ENCODE measurements at places on chromosomes 4 and X.

DNA sequence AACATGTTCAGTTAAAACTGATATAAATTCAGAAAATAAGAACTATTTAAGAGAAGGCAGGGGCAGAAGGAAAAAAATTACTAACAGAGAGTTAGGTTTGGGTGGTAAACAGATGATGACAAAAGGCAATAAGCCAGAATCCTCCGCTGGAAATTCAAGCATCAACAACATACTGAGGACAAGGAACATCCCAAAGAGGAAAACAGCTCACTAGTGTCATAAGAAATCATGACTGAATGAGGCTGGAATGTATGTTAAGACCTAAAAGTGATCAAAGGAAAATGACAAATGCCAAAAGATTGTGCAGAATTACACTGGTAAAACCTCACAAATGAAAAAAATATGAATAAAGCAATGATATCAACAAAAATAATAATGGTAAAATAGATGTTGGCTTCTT lies 88.4 kb downstream of the WDFY3 start:
- DNase-seq: no peak

DNA sequence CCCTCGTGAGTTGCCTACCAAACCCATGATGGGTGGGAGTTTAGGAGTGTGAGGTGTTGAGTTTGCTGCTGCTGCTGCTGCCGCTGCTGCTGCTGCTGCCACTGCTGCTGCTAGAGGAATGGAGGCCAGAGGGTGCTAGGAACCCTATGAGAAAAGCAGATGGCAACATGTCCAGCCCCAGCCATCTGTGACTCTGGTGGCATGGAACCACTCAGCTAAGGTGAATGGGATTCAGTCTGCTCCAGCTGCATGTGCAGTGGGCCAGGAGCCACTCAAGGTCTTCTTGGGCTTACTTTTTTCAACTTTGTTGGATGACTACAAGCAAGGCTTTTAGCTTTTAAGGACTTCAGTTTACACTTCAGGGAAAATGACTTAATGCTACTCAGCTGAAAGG lies 103.8 kb downstream of the RTL5 start:
- no peak for DNase-seq

DNA sequence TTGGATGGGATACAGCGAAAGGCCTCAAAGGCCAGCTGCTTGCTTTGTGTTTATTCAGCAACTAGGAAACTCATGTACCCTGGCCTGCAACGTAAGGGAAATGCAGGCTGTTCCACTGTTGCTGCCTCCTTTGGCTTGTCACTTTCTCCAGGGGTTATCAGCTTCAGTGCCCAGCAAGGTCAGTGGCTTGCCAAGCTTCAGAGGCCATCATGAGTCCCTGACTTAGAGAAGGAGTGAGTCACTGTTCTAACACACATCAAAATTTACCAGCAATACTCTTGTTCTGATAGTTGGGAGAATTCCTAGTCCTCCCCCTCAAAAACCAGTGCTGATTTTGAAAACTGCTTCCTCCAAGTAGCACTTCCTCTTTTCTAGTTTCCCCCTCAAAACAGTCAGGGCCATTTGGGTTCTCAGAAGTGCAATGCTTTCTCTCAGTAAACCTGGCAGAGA lies 250.8 kb downstream of the ARHGAP24 start:
- no peak for DNase-seq

- no peak for DNase-seq
Observed at GRCh38 chr4:83248486-83248885, 36.1 kb downstream of the COQ2 start.

- DNase-seq: no peak
Observed at GRCh38 chr4:23993373-23993772, 103.5 kb upstream of the PPARGC1A start.

DNA sequence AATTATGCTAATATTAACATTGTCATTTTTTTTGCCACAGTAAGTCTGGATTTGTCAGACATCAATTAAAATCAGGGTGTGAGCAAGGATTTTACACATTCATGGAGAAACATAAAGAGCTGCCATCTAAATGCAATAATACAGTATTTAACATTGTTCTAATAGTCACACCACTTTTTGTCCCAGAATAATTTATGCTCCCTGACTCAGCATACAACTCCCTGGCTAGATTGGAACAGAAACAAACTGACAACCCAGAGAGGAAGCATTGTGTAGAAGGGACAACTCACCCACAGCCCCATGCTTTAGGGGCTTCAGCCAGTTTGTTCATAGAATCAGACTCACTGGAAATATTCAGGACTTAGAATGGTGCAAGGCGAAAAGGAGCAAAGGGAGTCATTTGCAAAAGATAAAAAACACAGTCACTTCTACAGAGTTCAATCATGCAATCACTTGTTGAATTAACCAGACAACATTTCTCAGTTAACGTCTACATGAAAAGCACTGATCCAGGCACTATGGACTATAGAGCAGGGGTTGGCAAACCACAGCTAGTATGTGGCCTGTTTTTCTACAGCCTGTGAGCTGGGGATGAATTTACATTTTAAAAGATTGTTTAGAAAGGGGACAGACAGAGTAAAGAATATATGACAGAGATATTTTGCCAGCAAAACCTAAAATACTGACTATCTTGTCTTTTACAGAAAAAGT lies 26.4 kb upstream of the SEC24B start:
- DNase-seq: no peak

- no peak for DNase-seq
Observed at GRCh38 chrX:1487401-1487800, 34.7 kb upstream of the ASMTL start.

DNA sequence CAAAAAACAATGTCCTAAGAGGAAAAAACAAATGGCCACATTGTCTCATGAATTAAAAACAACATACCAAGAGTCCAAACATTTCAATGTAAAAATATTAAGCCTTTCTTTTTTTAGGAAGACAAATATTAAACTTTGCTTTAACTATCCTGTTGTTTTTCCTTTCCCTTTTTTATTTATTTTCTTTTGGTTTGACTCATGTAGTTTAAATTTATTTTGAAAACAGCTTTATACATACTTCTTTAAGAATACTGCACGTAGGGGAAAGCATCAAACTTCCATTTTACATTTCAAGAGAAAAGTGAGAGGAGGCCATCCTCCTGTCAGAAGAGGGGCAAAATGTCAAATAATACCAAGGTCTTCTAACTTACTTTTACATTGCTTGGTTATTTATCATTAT lies 8.7 kb downstream of the GAB1 start:
- DNase-seq: no peak

- DNase-seq: no peak
Observed at GRCh38 chr4:53601251-53601764, 10.0 kb upstream of the LNX1 start.

DNA sequence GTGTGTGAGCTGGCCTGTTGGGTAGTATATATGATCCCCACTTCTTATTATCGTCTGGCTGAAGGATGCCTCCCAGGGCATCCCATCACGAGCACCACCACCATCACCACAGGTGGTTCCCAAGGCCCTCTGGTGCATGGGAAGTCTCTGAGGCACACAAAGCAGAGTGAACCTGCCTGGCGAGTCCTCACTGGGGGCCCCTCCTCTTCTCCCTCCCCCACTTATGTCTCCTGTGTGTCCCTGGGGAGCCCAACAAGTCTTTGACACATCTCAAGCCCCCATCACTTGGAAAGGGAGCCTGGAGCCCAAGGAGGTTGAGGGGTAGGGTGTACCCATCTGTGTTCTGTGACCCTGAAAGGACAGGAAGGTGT lies 45.5 kb upstream of the NKX1-1 start:
- no peak for DNase-seq

DNA sequence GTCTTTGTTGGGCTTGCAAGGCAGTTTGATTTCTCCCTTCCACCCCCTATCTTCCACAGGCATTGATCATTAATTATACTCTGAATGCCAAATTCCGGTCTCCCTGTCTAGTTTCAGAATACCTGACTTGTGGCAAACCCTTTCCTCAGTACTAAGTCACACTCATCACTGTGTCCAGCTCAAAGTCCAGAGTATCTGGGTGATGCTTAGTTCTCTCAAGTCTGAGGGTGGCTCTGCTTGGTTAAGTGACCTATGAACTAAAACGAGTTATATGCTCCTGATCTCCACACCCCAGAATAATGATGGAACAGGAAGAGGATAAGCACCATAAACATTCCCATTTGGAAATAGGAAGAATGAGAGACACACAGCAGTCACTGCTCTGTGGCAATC lies 6.5 kb downstream of the SMIM9 start:
- DNase-seq: no peak

GRCh38 chrX:129092757-129093156 lies 430.5 kb downstream of the SMARCA1 start:
- DNase-seq: no peak

GRCh38 chr4:128298852-128299251 lies 11.2 kb upstream of the PGRMC2 start:
- DNase-seq: no peak

DNA sequence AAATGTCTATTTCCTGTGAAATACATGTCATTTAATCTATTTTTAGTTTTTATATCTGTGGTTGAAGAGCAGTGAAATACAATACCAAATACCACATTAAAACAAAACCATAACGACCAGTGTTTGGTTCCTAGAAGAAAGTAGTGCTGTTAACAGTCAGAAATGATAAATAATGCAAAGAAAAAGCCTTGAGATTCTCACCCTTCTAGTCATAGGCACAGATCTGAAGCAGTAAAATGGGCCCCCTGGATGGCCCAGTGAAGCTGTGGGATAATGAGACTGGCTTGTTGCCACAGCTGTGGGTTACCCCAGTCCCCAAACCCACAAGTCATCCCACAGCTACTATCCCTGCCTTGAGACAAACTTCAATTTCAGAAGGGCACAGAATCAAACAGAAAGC lies 137.3 kb upstream of the RPL34 start:
- no peak for DNase-seq

GRCh38 chr4:166123546-166123945 lies 250.5 kb downstream of the TLL1 start:
- no peak for DNase-seq

DNA sequence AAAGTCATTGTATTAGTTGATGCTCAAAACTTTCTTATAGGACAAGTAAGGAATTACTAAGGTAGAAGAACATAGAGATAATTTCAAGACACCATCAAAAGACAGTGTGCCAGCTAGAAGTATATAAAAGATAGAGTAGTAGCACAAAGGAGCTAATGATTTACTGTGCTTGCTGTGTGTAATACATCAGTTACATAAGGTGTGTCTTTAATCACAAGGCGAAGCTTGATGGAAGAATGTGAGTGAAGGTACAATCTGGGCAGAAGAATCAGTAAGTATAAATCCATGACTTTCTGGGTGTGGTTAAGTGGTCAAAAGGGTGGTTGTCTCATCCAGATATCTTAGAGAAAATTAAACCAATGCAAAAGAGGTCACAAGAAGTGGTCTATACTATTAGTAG lies 95.1 kb upstream of the BOD1L1 start:
- no peak for DNase-seq

DNA sequence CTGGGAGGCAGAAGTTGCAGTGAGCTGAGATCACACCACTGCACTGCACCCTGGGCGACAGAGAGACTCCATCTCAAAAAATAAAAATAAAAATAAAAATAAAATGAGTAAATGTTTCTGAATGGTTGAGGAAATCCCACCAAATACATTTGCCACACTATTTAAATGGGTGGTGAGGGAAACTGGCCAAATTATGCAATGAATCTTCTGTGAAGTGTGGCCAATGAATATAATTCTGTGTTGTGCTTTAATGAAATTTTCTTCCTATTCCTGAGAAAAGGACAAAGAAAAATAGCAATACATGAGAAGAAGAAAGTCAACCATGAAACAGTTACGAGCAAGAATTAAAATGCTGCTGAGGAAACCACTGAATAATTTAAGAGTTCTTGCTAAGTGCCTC lies 69.9 kb downstream of the CAMK2D start:
- DNase-seq: no peak

- DNase-seq: no peak
Observed at GRCh38 chrX:49291615-49292337, 11.7 kb upstream of the GAGE10 start.

- DNase-seq: no peak
Observed at GRCh38 chrX:154738011-154738738, 12.7 kb downstream of the GAB3 start.

DNA sequence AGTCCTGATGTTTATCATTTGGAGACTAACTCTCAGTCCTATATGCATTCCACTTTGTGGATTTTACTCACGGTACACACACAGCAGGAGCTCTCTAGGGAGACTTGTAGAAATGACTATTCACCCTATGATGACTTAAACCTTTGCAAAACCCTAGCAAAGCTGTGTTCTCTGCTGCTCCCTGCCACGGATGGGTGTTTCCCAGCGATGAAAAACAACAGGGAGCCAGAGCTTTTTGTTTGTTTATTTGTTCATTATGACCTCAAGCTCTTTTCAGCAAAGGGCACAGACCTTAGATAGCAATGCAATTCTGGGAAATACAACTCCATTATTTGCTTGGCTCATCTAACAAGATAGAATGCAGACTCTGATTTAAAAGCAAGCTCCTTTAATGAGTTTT lies 156.6 kb downstream of the GRIA3 start:
- no peak for DNase-seq

- no peak for DNase-seq
Observed at GRCh38 chr4:77854431-77855111, 8.1 kb upstream of the MRPL1 start.

DNA sequence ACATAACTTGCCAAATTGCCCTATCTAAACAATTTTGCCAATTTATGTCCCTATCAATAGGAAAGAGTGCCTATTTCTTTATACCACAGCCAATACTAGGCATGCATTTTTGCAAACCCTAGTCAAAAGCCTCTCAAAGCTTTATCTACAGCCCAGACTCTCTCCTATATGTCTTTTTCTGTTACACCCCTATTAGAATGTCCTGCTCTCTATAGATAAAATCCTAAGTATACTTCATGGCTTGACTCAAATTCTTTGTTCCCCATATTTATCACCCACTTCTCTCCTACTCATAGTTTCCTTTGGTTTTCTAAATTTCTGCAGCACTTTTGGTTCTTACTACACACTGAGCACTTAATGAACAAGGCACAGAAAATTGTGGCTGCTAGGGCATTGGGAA lies 38.0 kb downstream of the NUP62CL start:
- DNase-seq: no peak

DNA sequence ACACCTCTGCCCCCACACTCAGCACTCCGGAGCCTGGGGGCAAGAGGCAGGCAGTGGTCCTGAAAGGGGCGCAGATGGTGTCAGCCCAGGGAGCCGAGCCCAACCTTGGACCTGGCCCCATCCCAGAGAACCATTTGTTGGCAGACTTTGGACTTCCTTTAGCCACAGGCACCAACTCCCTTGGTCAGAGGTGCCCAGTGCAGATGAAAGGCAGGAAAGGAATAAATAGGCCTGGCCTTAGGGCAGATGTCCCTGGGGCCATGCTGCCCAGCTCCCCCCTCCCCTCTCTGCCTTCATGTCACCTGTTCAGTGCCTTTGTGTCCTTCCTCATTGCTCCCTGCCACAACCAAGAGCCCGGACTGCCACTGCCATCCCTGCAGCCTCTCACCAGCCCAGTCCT lies 52.8 kb downstream of the SEL1L3 start:
- DNase-seq: no peak

GRCh38 chr4:170750519-170750918 lies 660.8 kb upstream of the AADAT start:
- DNase-seq: no peak

- DNase-seq: no peak
Observed at GRCh38 chr4:110793890-110794554, 171.1 kb upstream of the PITX2 start.

Measured in stimulated activated CD8-positive, alpha-beta memory T cell treated with anti-CD3 and anti-CD28 coated beads, Interleukin-12 subunit alpha, Interleukin-12 subunit beta, amount 100 ng/mL, for 4 hours (primary cell).